ENCODE measurements at places on chromosomes 12 and 14. TPM values are rescaled to one million over a fixed set of nuclear protein-coding genes. Genes with fewer than 3 reads are reported as not detected.

FOXA1 gene
- total RNA-seq = 0.44 TPM

CLEC6A gene
- total RNA-seq = not detected

SDR9C7 gene
- total RNA-seq = not detected

AKAP5 gene
- 0.48 TPM for total RNA-seq

FIGNL2 gene
- 0.73 TPM for total RNA-seq

AGAP2 gene
- not detected for total RNA-seq

PLEKHD1 gene
- not detected for total RNA-seq

ASCL4 gene
- total RNA-seq = not detected

DPY19L2 gene
- total RNA-seq = 3.5 TPM

TMEM132C gene
- total RNA-seq = not detected

NRIP2 gene
- total RNA-seq = not detected

BDKRB1 gene
- total RNA-seq = not detected

PLEKHG7 gene
- not detected for total RNA-seq

RPL41 gene
- 1,895 TPM for total RNA-seq

CCDC38 gene
- total RNA-seq = not detected

CCDC85C gene
- total RNA-seq = 9.7 TPM

TOGARAM1 gene
- total RNA-seq = 21.7 TPM

KCNA5 gene
- total RNA-seq = not detected

GRCh38 chr14:21068521-21069387 lies 1.4 kb upstream of the ARHGEF40 start:
- DNase-seq = no peak

- no peak for DNase-seq
Measured at GRCh38 chr14:103716091-103716801, 636 bp downstream of the ZFYVE21 start.

DNA sequence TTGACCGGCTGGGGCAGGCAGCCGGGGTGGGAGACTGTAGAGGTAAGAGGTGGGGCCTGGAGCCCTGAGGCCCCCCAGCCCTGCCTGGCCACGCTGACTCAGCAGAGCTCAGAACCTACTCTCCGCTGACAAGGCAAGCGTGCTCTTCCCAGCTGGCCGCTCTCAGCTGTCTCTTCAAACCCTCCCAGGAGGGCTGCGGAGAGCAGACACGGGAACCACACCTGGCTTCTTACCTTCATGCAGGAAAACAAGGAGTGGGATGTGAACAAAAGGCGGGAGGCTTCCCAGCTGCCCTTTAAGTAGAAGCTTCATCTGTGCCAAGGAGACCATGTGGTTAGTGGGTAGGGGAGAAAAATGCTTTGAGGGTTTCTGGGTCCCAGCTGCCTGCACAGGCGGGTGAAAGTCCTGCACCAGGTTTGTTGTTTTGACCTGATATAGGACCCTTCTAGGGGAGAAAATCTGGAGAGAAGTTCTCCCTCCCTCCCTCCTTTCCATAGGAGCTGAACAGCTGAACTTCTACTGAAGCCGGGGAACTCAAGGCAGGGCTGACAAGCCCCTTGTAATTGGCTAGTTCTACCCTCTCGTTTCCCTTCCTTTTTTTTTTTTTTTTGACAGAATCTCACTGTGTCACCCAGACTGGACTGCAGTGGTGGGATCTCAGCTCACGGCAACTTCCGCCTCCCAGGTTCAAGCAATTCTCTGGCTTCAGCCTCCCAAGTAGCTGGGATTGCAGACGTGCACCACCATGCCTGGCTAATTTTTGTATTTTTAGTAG lies 12.8 kb upstream of the TESC start:
- DNase-seq = no peak

DNA sequence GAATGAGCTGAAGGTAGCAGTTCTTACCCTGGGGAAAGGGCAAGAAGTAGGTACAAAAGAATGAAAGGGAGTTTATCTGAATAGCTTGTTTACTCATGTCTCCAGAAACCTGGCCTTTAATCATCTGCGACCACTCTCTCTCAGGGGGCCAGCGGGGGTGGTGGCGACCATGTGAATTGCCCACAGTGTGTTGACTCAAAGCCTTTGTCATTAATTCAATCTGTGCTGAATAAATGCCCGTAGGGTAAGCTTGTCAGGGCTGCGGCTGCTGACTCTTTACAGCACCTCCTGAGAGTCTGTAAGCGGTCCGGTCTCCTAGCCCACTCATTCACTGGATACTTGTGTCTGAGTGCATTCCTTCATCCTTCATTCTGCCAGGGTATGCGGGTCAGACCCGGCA lies 874.4 kb downstream of the SLC6A15 start:
- DNase-seq = no peak

DNA sequence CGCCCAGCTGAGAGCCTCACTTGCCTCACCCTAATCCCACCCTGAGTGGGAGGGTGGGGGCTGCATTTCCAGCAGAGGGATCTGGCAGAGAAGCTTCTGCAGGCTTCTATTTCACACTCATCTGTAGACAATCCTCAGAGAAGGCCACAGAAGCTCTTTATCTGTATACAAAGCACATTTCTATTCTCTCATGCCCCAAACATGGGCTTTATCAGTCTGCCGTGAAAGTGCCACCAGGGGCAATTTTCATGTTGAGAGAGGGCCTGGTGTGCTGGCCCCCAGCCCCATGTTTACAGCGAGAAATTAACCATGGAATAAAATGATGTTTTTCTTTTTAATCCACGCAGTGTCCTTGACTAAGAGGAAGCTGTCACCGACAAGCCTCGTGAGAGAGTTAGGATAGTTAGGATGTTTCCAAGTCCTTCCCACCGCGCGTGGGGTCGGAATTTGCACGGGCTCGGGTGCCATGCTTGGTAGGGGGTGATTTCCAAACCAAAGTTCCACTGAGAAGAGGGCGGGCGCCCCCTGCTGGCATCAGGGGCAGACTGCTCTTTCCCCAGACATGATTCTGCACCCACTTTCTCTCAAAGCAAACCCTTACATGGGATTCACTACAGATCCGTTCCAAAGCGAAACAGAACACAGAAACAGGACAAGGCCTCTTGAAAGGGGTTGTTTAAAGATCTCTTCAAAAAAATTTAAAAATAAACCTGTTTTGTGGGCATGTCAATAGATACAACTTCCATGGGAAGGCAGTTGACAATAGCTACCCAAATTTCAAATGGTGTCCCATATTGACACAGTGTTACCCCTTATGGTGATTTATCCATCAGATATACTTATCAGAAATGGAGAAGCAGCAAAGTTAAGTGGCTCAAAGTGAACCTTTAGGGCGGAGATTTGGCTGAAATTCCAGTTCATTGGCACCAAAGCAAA lies 19.4 kb downstream of the BDKRB1 start:
- DNase-seq = no peak

DNA sequence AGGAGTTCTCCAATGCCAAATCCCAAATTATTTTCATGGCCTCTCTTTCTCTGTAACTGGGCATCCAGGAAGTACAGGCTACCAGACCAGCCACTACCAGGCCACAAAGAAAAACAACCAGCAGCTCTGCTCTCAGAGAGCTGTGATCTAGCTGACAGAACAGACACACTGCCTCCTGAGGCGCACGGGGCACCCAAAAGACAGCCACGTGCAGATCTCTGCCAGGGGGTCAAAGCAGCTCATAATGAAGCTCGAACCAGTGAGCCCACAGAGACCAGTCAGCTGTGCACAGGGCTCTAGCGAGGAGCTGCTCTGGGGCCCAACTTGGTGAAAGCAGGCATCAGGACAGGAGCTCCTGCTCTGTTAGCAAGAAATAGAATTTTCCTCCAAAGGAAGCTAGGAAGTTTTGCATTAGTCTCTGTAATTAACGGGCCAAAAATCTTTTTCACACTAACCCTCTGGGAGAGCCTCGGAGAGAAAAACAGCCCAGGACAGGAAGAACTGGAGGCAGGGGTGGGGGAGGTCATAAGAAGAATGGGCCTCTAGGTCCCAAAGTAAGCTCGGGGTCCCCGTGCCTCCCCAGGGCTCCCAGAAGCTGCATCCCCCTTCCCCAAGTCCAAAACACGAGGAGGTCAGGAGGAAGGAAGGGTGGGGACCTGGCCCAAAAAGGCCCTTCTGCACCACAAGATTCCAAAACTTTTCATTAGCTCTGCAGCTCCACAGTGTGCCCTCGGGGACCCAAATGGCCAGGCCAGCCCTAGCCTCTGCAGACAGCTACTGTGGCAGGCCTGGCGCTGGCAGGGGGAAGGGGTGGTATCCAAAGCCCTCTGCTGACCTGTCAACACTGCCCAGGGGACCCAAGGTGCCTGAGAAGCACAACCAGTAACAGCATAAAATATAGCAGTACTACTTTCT lies 30.2 kb downstream of the ACTN1 start:
- no peak for DNase-seq

DNA sequence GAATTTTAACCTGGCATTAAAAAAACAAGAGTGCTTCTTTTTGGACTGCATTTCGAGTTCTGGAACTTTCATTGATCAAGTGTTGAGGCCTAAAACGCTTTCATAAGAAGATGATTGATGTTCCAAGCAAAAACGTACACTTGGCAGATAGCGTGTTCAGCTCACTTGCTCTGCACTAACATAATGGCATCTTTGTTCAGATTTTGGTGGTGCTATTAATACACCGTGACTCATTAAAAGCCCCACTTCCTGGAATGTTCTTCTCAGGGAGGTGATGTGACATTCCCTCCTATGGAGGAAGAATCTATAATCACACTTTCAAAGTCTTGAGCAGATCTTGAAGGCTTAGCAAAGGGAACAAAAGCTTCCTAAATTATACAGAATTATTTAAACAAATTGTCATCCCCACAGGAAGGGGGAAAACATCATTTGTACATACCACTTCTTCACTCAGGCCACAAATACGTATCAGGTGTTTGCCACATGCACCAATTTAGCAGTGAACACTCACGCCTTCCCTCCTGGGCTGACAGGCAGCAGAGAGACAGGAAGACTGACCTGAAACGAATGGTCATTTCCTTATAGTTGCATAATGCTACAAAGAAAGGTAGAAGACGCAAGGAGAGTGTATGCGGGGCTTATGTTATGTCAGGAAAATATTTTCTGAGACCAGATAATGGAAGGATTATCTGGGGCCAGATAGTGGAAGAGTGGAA lies 15.4 kb downstream of the HSP90AA1 start:
- no peak for DNase-seq

DNA sequence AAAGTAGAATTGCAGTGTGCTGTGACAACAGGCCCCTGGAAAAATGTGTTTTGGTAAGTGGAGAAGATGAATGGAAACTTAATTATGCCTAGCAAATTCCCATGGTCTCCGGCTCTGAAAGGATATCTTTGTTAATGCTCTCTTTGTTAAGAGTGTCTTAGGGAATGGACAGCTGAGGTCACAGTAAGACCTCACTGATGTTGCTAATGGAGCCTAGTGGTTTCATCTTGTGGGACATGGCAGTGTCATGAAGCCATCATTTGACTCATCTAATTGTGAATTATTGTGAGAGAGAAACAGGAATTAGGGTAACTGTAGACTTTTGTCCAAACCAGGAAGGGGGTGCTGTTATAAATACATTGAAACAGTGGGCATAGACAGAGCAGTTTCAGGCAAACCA lies 330.3 kb downstream of the TMTC2 start:
- no peak for DNase-seq

- no peak for DNase-seq
Measured at GRCh38 chr12:102478405-102479098, 1.8 kb downstream of the IGF1 start.

- no peak for DNase-seq
Measured at GRCh38 chr12:44021471-44021971, 185.6 kb downstream of the TMEM117 start.

- DNase-seq = no peak
Measured at GRCh38 chr14:70896981-70897380, 10.3 kb upstream of the PCNX1 start.

DNA sequence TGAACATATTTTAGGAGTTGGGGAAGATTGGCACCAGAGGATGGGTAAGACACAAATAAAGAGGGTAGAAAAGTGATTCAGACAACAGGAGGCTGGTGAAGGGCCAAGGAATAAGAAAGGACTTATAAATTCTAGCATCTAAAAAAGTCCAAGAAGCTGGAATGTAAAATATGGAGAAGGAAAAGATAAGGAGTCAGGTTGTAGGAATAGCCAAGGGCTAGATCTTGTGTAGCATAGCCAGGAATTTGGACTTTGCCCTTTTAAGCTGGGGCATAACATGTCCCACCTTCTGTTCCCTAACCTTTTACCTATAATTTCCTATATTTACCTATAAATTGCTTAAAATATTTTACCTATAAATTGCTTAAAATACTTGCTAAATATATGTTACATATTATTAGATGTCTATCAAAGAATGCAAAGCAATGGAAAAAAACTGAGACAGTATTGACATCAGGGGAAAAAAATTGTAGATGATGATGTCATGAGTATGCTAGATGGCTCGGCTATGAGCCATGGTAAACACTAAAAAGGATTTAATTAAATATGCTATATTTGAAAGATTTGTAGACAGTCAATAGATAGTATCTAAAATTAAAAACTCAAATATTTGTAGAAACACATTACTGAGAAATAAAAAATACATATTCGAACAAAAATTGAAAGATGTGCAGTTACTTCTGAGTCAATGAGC lies 99.7 kb upstream of the PLEKHG7 start:
- no peak for DNase-seq

- DNase-seq = no peak
Measured at GRCh38 chr12:104223712-104224111, 8.1 kb downstream of the TXNRD1 start.

GRCh38 chr12:75427491-75427890 lies 36.6 kb downstream of the GLIPR1L2 start:
- DNase-seq = no peak

Data from glomerular endothelial cell (primary cell).